ENCODE measurements at places on chromosomes 2 and 18.
A peak's percentile ranks its signal among the peaks of the same experiment; 100 is the strongest.

DNA sequence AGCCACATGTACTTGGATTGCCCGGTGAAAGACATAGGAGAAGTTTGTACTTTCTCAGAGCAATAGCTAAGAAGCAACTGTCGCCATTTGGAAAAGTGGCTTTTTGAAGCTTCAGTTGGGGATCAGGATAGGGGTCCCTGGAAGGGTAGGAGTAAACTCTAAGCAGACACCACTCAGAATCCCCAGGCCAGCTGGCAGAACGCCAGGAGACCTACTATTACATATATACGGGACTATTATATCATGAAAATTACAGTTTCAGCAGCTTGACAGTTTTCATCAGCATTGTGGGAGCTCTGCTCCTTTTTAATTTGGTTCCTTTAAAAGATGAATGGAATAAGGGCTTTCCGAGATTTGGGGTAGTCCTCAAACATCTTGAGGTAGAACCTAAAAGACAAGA is 54.9 kb downstream of the SRD5A2 start:
- no peak for DNase-seq

GRCh38 chr2:118737684-118738083 is 109.8 kb downstream of the EN1 start:
- no peak for DNase-seq

DNA sequence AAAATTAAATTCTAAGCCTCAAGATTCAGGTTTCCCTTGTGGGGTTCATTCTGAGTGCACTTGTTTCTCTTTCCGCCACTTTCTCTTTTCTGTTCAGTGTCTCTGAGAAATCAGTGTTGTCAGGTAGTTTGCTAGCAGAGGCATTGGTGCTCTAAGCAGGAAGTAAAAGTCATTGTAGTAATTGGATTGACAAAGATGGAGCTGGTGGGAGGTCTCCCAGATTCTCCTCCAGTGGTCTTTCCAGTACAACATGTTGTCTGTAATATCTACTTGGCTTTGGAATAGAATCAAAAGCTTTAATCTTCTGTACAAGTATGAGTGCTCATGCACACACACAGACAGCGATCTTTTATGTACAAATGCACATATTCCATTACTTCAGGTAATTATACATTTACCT is 135.6 kb downstream of the KLHL14 start:
- DNase-seq, result no peak

- no peak for DNase-seq
Measured at GRCh38 chr2:14324308-14324707, 308.2 kb upstream of the LRATD1 start.

- DNase-seq, result no peak
Measured at GRCh38 chr2:158484892-158485556, 28.3 kb downstream of the PKP4 start.

GRCh38 chr2:108910011-108910431 is 79.0 kb downstream of the EDAR start:
- no peak for DNase-seq

DNA sequence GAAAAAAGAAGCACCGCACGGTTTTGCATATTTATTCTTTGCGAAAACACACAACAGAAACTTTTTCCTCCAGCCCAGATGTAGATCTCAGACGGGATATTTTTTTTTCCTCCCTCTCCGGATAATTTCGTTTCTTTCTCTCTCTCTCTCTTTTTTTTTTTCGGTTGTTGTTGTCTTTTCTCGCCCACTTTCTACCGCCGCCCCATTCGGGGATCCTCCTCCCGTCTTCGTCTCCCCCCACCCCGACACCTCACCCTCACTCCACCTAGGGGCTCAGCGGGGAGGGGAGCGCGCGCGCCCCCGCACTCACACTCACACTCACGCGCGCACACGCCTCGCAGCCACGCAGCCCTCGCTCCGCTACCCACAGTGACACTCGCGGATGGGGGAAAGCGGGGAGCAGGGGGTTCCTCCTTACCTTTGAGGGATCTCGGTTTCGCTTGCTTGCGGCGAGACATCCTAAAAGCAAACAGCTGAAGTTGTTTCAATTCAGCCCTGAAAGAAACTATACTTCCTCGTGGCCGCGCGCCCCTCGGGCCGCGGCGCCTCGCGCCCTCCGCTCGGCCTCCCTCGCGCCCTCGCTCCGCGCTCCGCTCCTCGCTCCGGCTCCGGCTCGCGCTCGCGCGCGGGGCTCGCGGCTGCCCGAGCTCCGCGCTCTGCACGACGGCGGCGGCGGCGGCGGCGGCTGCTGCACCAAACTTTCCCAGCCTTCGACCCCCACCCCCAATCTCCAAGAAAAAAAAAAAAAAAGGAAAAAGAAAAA is 1.3 kb downstream of the ZNF521 start:
- DNase-seq, result no peak

- DNase-seq, result no peak
Measured at GRCh38 chr2:233290051-233290845, 17.4 kb upstream of the SAG start.

DNA sequence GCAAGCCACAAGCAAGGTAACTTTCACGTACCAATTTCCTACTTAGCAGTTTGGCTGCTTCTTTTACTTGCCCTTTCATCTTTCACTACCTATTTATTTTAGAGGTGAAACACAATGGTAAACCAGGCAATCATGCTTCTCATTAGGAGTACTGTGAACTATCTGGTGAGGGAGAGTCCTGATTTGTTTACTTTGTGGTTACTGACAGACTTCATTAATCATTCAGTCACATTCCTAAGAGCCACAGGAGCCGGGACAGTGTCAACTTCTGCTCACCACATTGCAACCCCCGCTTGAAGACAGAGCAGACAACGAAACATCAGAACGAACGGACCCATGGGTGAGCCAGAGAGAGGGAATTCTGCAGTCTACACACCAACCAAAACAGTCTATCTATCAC is 28.8 kb downstream of the TUBB6 start:
- DNase-seq, result no peak

GRCh38 chr2:223937535-223937934 is 7.6 kb downstream of the WDFY1 start:
- DNase-seq, result no peak

DNA sequence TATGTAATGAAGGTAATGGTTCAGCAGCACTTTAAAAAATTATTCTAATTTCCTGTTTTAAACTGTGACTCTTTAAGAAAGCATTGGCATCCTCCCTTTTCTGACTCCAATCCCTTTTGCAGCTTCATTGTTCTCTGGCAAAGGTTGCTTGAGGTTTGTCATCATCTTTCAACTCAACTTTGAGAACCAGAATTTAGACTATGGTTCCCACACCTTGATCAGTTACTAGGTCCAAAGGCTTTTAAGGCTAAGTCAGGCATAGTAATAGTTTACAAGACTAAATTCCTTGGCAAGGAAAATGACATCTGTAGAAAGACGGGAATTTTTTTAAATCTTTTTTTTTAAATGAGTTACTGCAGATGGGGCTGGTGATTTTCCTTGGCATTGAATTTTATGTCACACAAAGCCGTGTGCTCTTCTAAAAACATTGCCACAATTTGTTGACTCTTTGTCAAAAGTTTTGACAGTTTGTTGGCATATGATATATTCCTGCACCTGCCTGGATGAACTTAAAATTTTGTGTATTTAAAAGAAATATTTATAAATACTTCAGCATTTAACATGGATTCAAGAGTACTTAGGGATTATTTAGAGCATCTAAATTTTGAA is 451.0 kb downstream of the MEIS1 start:
- DNase-seq, result no peak

- DNase-seq, result peak; percentile 11
Measured at GRCh38 chr2:241272303-241273209, 42.9 kb downstream of the HDLBP start.

GRCh38 chr2:168706806-168707205 is 95.6 kb upstream of the NOSTRIN start:
- DNase-seq, result no peak

- no peak for DNase-seq
Measured at GRCh38 chr2:219985017-219985416, 357.6 kb downstream of the SLC4A3 start.

DNA sequence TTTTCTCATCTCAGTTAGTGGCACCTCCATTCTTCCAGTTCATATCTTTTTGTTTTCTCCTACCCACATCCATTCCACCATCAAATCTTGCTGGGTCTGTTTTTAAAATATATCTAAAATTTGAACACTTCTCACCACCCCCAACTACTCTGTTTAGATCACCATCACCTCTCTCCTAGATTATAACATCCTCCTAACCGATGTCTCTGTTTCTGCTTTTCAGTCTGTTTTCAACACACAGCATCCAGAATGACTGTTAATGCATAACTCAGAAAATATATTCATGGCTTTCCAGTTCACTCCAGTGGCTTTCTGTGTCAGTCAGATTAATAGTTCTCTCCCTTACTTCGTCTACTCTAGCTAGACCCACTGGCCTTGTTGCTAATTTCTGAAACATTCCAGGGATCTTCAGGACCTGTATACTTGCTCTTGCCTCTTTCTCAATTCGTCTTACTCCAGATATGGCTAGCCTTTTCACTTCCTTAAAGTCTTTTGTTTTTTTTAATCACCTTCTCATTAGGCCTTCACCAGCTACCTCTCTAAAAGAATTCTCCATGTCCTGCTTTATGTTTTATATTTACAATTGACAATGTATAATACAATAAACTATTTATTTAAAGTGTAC is 105.3 kb downstream of the COMMD1 start:
- DNase-seq, result no peak

- DNase-seq, result no peak
Measured at GRCh38 chr2:194103941-194104659, 1552.9 kb upstream of the SLC39A10 start.

DNA sequence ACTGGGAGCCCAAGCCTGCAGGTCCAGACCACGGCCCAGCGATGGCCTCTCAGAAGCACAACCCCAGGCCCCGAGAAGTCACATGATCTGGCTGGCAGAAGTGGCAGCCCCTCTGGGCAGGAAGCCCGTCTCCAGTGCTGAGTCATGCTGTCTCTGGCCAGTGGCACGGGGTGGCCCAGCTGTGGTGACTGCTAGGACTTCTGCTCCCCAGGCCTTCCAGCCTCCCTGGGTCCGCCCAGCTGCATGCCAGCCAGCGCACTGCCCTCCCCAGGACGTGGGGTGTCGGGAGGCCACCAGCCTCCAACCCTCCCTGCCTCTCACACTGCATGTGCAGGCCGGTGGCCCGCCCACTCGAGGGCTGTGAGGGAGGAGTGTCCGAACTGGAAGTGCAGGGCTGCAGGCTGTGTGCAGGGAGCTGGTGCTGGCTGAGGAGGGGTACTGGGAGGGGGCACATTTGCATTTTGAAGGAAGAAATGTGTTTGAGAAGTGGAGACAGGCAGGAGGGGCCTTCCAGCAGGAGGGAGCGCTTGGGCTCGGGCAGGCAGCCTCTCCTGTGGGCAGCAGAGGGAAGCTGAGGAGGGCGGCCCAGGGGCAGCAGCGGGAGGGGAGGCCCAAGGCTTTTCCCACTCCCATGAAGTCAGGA is 17.0 kb upstream of the HPCAL1 start:
- no peak for DNase-seq

DNA sequence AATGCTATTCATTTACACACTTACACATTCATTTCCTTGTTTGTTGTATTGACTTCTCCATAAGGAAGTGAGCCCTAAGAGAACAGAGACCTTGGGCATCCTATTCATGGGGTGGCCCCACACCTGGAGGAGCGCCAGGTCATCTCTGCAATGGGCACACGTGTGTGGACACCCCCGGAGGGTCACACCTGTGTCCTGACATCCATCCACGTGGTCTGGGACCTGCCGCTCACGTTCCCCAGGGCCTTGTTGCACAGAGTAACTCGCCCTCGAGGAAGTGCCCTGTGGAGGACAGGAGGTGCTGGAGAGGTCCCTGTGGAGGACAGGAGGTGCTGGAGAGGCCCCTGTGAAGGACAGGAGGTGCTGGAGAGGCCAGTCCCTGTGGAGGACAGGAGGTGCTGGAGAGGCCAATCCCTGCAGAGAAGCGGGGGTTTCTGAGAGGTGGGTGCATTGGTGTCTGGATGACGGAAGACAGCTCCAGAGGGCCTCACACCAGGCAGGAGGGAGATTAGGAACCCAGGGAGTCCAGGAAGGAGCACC is 73.2 kb upstream of the GPC1 start:
- no peak for DNase-seq

DNA sequence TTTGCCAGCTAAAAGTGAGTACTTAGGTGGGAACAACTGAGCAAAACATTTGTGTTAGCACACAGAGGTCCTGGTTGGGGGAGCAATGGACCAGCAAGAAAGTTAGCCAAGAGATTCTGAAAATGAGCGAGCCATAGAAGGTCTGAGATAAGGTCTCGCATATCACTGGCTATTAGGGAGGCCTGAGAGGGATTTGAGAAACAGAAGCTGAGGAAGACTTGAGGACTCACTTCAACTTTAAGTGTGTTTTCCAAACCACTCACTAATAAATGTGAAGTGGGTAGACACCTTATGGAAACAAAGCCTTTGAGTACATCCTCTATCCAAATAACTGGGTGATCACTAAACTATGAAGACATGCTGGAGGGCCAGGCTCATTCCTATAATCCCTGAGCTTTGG is 958.5 kb downstream of the DPP10 start:
- DNase-seq, result no peak

- DNase-seq, result no peak
Measured at GRCh38 chr2:120761911-120762310, 26.2 kb downstream of the GLI2 start.

DNA sequence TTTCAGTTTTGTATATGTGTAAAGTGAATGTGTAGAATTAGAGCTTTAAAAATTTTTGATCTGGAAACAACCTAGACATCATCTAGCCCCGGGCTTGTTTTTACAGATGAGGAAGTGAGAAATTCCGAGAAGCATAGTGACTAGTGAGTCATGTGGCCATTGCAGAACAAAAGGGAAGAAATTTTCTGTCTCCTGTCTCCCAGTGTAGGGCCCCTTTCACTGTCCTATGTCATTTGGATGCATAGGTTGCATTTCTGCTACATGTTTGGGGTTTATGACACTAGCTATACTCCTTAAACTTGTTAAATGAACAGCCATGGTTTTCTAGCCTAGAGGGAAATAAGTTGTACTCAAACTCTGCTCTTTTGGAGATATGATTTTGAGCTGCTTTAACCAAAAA is 84.6 kb downstream of the PLCL1 start:
- DNase-seq, result no peak

- DNase-seq, result no peak
Measured at GRCh38 chr2:3316456-3317276, 61.0 kb downstream of the EIPR1 start.

GRCh38 chr18:78728784-78729467 is 250.7 kb upstream of the SALL3 start:
- no peak for DNase-seq
